ENCODE measurements at places on chromosomes 2 and 18.
A peak's percentile ranks its signal among the peaks of the same experiment; 100 is the strongest.

- H3K4me3 ChIP-seq, result no peak overlapping the region
- H3K36me3 ChIP-seq, result no peaks in the 10 kb centered on the region
- peaks cover 24% of the 10 kb centered on the region for H3K4me1 ChIP-seq
- no peak for DNase-seq
- H3K27ac ChIP-seq, result no peak overlapping the region
Observed at GRCh38 chr2:159086826-159087225, 118.4 kb downstream of the TANC1 start.

DNA sequence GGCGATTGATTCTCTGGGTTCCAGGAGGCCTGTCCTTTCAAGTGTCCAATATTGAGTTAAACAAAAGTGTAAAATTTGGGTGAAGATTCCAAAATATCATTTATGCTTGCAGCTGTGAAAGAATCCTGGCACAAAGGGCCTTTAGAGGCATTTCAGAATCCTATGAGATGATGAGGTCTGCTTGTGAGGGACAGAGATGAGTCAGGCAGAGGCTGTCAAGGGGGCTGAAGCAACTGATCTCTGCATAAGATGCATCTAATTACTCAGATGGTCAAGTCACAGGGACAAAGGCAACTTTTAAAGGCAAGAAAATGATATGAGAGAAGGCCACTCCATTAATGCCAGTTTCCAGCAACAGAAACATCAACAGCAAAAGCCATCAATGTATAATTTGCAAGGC, 78.8 kb downstream of the FHOD3 start:
- no peak overlapping the region for H3K27ac ChIP-seq
- no peaks in the 10 kb centered on the region for H3K36me3 ChIP-seq
- no peak overlapping the region for H3K4me3 ChIP-seq
- no peaks in the 10 kb centered on the region for H3K27me3 ChIP-seq
- no peak for DNase-seq

DNA sequence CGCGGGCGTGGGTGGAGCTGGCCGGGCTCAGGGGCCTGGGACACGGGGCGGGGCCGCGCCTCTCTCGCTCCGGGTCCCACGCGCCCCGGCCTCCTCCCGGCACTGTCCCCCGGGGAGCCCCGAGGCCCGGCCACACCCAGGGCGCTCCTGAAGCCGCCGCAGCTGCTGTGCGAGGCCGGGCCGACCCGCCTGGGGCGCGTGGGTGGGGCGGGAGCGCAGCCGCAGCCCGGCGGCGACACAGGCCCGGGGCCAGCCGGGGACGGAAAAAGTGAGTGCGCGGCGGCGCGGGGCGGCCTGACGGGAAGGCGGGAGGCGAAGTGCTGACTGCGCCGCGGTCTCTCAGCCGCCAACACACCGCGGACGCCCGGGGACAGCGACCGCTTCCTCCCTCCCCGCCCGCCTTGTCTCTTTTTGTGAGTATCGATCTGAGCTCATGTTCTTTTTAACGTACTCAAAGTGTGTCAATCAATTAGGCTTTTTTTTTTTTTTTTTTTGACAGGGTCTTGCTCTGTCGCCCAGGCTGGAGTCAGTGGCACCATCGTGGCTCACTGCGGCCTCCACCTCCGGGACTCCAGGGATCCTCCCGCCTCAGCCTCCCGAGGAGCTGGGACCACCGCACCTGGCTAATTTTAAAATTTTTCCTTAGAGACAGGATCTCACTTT, 14.5 kb downstream of the PDCD1 start:
- H3K27me3 ChIP-seq, result no peaks in the 10 kb centered on the region
- peak overlapping the region; percentile 50 for H3K27ac ChIP-seq
- H3K4me1 ChIP-seq, result peaks cover 12% of the 10 kb centered on the region

GRCh38 chr2:164890544-164890943, 48.9 kb upstream of the COBLL1 start:
- H3K4me3 ChIP-seq, result no peak overlapping the region
- no peaks in the 10 kb centered on the region for H3K36me3 ChIP-seq
- no peak for DNase-seq
- no peaks in the 10 kb centered on the region for H3K27me3 ChIP-seq

- no peaks in the 10 kb centered on the region for H3K36me3 ChIP-seq
- H3K4me3 ChIP-seq, result no peak overlapping the region
- H3K4me1 ChIP-seq, result no peaks in the 10 kb centered on the region
- H3K27ac ChIP-seq, result no peak overlapping the region
Observed at GRCh38 chr18:64271246-64271645, 122.4 kb upstream of the LINC00305 start.

GRCh38 chr18:48090702-48091101, 160.2 kb upstream of the SMAD2 start:
- H3K4me1 ChIP-seq, result no peaks in the 10 kb centered on the region
- H3K36me3 ChIP-seq, result no peaks in the 10 kb centered on the region
- no peak overlapping the region for H3K27ac ChIP-seq
- no peak overlapping the region for H3K4me3 ChIP-seq

GRCh38 chr18:31555971-31556747, 35.5 kb upstream of the TTR start:
- H3K27me3 ChIP-seq, result no peaks in the 10 kb centered on the region
- no peaks in the 10 kb centered on the region for H3K4me1 ChIP-seq
- H3K27ac ChIP-seq, result no peak overlapping the region

DNA sequence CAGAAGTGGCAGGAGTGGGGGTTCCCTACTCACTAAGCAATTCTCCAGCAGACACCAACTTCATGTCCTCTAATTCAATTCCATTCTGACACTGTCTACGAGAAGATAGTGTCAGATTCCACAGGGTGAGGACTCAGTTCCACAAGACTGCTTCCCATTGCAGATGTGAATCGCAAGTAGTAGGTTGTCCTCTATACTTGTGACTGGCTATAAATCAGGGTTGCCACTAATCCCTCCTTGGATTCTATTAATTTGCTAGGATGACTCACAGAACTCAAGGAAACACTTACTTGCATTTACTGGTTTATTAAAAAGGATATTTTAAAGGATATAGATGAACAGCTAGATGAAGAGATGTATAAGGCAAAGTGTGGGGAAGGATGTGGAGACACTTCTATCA, 184.1 kb upstream of the ACVR2A start:
- no peak overlapping the region for H3K4me3 ChIP-seq
- no peaks in the 10 kb centered on the region for H3K36me3 ChIP-seq
- H3K27ac ChIP-seq, result no peak overlapping the region

DNA sequence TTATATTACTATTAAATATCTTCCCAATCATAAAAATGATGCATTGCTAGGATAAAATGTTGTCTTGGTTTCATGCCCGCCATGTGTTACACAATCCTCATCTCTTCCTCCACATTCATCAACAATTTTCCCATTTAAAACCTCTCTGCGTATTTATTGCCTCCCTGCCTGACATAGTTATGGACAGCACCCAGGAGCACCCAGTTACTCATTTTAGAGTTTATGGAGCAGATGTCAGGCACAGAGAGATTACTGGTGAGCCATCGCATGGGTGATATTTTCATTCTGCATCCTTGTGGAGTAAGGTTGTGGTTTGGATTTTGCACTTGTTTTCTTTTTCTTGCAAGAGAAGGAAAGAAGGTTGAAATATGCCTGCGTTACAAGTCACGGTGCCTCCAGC, 116.7 kb upstream of the NPAS2 start:
- H3K36me3 ChIP-seq, result no peaks in the 10 kb centered on the region
- H3K27ac ChIP-seq, result no peak overlapping the region
- no peaks in the 10 kb centered on the region for H3K4me1 ChIP-seq
- no peak overlapping the region for H3K4me3 ChIP-seq
- no peaks in the 10 kb centered on the region for H3K27me3 ChIP-seq

- H3K27me3 ChIP-seq, result no peaks in the 10 kb centered on the region
- no peak for DNase-seq
- no peak overlapping the region for H3K4me3 ChIP-seq
- H3K4me1 ChIP-seq, result no peaks in the 10 kb centered on the region
- H3K36me3 ChIP-seq, result no peaks in the 10 kb centered on the region
Observed at GRCh38 chr2:211033765-211034164, 477.4 kb downstream of the CPS1 start.

GRCh38 chr18:65587491-65587890, 163.3 kb upstream of the CDH7 start:
- H3K36me3 ChIP-seq, result no peaks in the 10 kb centered on the region
- no peaks in the 10 kb centered on the region for H3K27me3 ChIP-seq
- no peak overlapping the region for H3K27ac ChIP-seq
- H3K4me3 ChIP-seq, result no peak overlapping the region
- no peak for DNase-seq

- H3K36me3 ChIP-seq, result no peaks in the 10 kb centered on the region
- no peak for DNase-seq
- no peak overlapping the region for H3K27ac ChIP-seq
- H3K4me3 ChIP-seq, result no peak overlapping the region
Observed at GRCh38 chr2:64637000-64637635, 16.6 kb downstream of the SERTAD2 start.

DNA sequence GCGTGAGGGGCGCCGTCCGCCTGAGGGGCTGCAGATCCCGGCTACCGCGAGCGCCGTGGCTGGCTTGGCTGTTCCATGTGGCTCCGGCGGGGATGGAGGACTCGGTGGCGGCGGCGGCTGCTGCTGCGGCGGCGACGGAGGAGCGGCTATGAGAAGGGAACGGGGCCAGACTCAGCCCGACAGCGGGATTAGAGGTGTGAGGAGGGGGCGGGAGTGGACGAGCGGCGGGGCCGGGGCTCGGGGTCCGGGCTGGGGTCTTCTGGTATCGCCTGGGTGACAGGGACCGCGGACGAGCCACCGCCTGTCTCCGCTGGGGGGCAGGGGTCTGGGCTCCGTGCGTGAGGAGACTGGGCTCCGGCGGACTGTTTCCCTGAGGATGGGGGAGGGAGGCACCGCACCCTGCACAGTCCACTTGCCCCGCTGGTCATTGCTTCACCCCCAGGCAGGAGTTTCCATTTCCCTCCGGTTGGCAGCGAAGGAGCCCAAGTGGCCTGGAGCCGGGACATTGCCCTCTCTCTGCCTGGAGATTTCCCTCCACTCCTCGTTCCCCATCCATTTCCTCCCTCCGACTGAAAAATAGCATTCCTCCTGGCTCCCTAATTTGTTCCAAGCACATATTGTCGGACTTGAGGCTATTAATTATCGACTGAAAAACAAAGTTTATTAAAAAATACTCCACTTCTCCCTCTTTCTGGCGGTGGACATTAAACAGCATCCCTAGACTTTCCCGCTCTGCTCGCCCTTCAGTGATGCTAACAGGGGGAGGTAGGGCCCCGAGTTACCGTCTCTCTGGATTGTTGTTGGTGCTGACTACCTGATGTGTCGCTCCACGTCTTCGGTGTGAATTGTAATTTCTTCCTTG, 577 bp downstream of the EHBP1 start:
- no peaks in the 10 kb centered on the region for H3K36me3 ChIP-seq
- H3K4me1 ChIP-seq, result peaks cover 18% of the 10 kb centered on the region
- peak; percentile 75 for DNase-seq
- no peaks in the 10 kb centered on the region for H3K27me3 ChIP-seq
- H3K27ac ChIP-seq, result peak overlapping the region; percentile 88
- H3K4me3 ChIP-seq, result peak overlapping the region; percentile 91

GRCh38 chr2:1800716-1801388, 56.5 kb upstream of the PXDN start:
- no peaks in the 10 kb centered on the region for H3K27me3 ChIP-seq
- H3K36me3 ChIP-seq, result no peaks in the 10 kb centered on the region

GRCh38 chr2:109478906-109479493, 134.8 kb downstream of the SEPTIN10 start:
- H3K27me3 ChIP-seq, result no peaks in the 10 kb centered on the region
- no peak for DNase-seq
- no peak overlapping the region for H3K27ac ChIP-seq
- peaks cover 14% of the 10 kb centered on the region for H3K4me1 ChIP-seq

DNA sequence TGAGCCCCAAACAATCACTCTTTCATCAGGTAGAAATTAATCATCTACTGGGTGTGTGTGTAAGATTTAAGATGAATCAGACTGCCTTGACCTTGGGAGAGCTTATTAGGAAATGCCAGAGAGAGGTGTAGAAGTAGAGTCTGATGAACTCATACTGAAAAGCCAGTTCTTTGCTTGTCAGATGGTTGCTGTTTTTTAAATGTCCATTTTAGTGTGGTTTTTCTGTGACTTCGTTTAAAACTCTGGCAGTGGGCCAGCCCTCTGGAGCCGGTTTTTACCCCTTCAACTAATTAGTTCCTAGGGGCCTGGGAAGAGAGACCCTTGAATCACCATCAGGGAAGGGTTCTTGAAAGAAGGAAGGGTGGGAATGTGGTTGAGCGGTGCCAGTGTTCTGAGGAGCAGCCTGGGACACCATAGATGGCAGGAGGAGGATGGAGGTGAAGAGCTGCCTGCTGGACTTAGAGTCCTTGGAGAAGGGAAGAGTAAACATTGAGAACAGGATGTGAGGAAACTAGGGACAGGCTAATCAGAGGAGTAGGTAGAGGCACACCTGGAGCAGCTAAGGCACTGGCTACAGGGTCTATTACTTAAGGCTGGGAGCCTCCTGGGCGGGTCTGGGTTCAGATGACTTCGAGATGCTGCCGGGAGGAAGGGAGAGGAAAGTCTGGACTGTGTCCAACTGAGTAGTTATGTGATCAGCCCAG, 66.1 kb downstream of the LRRFIP1 start:
- DNase-seq, result no peak
- peak overlapping the region; percentile 84 for H3K4me3 ChIP-seq
- H3K36me3 ChIP-seq, result no peaks in the 10 kb centered on the region
- H3K27ac ChIP-seq, result peak overlapping the region; percentile 92

- H3K27me3 ChIP-seq, result no peaks in the 10 kb centered on the region
- DNase-seq, result no peak
- H3K4me3 ChIP-seq, result no peak overlapping the region
- H3K4me1 ChIP-seq, result no peaks in the 10 kb centered on the region
- no peaks in the 10 kb centered on the region for H3K36me3 ChIP-seq
- no peak overlapping the region for H3K27ac ChIP-seq
Observed at GRCh38 chr2:163630836-163631235, 105.0 kb downstream of the FIGN start.

DNA sequence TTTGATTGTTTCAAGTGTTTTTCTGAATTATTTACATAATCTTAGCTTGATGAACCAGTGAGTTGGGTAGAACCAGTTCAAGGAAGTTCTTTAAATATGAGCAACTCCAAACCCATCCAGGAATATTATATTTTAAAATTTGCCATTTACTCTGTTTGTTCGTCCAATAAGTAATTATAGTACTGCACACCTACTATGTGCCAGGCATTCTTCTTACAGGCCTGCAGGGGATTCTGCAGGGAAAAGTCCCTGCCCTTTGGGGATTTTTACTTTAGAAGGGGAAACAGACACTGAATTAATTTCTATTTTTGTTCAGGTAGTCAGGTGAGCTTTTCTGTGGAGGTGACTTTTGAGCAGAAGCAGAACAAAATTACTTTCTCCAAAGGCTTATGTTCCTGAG, 146.9 kb downstream of the DOCK10 start:
- H3K27ac ChIP-seq, result no peak overlapping the region
- no peak for DNase-seq
- H3K4me3 ChIP-seq, result no peak overlapping the region
- H3K27me3 ChIP-seq, result no peaks in the 10 kb centered on the region
- no peaks in the 10 kb centered on the region for H3K36me3 ChIP-seq
- H3K4me1 ChIP-seq, result no peaks in the 10 kb centered on the region

- H3K4me1 ChIP-seq, result no peaks in the 10 kb centered on the region
- no peak for DNase-seq
- no peaks in the 10 kb centered on the region for H3K27me3 ChIP-seq
- H3K4me3 ChIP-seq, result no peak overlapping the region
- no peaks in the 10 kb centered on the region for H3K36me3 ChIP-seq
Observed at GRCh38 chr2:223062396-223062795, 10.4 kb downstream of the KCNE4 start.

GRCh38 chr2:223647258-223647952, 45.2 kb upstream of the SCG2 start:
- no peaks in the 10 kb centered on the region for H3K4me1 ChIP-seq
- no peaks in the 10 kb centered on the region for H3K36me3 ChIP-seq
- no peak for DNase-seq
- H3K27ac ChIP-seq, result no peak overlapping the region
- no peaks in the 10 kb centered on the region for H3K27me3 ChIP-seq

Measured in testis (tissue), 5 donors.